Stimulated activated CD4-positive, alpha-beta T cell treated with anti-CD3 and anti-CD28 coated beads, Interleukin-15, amount 100 ng/mL, for 24 hours (primary cell): ENCODE measurements at places on chromosomes 7 and 10.

- no peak for DNase-seq
Observed at GRCh38 chr10:6354168-6354772, 151.5 kb downstream of the PFKFB3 start.

DNA sequence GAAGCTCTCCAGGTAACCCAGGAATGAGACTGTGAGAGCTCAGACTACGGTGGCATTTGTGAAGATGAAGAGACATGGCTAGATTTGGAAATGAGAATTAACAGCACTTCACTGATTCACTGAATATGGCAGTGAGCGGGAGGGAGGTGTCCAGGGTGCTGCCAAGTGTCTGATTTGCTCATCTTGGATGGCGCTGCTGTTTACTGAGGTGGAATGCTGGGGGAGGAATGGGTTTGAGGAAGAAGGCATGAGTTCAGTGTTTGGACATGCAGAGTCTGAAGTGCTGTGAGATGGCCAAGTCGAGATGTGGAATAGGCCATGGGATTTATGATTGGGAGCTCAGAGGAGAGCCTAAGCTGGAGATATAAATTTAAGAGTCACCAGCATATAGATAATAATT lies 437.1 kb upstream of the NPVF start:
- DNase-seq = no peak

DNA sequence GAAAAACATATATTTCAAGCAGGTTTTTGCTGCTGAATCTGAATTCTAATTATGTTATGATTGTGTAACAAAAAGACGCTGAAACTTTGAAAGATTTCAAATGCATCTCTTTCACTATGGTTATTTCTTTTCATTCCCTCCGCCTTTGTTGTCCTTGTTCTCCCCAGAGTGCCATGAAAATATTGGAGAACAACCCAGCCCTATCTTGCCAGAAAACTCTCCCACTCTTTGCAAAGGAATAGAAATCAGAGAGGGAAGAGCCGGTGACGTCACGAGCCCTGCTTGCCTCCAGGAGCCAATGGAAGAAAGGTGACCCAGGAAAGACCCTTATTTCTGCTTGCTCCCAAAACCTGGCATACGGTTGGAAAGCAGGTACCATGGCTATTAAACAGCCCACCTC lies 3.4 kb downstream of the GFRA1 start:
- no peak for DNase-seq

GRCh38 chr7:130998993-130999602 lies 265.1 kb upstream of the KLF14 start:
- DNase-seq = no peak

DNA sequence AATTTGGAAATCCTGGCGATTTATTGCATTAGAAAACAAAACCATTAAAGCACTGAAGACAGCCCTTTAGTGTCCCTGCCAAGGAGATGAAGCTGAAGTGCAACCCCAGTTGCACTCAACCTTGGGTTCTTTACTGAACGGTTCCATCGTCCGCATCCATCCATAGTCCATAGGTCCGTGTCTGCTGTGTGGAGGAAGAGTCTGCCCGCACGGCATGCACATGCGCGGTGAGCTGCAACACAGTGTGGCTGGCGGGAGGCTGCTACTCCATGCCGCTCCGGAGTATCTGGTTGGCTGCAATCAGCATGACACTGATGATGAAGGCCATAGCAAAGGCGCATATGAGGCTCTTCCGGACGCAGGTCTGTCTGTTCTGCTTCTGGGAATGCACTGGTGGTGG lies 624.6 kb downstream of the CALN1 start:
- no peak for DNase-seq

DNA sequence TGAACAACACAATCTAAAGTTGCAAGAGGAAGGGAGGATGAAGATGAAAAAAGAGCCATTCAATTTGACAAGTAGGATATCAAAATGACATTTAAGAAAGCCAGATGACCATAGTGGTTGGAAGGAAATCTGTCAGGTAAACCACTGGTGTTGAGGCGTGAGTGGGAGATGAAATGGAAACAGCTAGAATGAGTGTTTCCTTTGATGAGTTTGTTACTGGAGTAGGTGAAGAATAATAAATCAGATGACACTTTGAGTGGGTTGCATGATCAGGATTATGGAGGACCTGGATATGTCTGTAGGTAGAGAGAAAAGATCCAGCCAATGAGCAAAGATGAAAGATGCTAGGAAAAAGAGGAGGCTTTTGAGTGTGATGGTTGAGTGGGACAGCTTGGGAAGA lies 33.1 kb downstream of the AKR1B1 start:
- DNase-seq = no peak

GRCh38 chr7:96144260-96144526 lies 177.7 kb downstream of the SLC25A13 start:
- DNase-seq = no peak

DNA sequence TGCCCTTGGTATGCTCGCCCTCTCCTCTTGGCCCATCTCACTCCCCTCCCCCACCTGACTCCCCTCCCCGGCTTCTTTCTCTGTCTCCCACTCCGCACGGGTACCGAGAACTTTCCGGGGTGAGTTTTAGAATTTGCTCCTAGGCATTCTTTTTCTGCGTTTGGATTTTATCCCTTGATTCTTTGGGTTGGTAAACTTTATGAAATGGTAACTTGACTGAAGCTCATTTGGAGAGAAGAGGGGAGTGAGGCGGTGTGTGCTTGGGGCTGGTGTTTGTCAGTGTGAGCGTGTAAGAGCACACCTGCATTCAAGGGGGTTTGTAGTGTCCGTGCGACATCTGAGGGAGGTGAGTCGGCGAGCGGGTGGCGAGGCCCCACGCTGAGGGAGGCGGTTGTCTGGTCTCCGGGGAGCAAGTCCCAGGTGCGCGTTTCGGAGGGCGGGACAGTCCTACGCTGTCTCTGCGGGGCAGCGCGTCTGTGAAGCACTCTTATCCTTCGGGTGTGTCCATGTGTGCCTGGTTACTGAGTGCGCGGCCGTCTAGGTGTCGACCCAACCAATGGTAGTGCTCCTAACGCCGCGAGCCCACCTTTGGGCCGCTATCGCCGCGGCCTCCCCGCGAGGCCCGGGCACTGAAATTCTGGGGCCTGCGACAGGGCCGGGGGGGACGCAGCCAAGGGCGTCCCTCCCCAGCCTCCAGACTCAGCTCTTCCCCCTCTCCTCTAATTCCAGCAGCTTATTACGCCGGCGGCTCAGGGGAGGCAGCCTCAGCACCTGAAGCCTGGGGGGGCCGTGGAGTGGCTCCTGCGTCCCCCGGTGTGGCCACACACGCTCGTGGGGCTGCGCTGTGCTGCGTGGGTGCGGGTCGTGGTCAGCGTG lies 2.6 kb upstream of the ZNF503 start:
- DNase-seq = no peak
